ENCODE measurements at places on chromosomes 2 and 18. TPM values are rescaled to one million over a fixed set of nuclear protein-coding genes. Genes with fewer than 3 reads are reported as not detected.

The TPO gene
- total RNA-seq: not detected

The IKZF2 gene
- total RNA-seq: 44.9 TPM

The ANKRD23 gene
- total RNA-seq: 12.5 TPM

The KHK gene
- total RNA-seq: 3.3 TPM

The HOXD9 gene
- 1.1 TPM for total RNA-seq

The SIX2 gene
- total RNA-seq: 0.11 TPM

The CDH2 gene
- 45.0 TPM for total RNA-seq

The GAD1 gene
- 0.31 TPM for total RNA-seq

The STK11IP gene
- total RNA-seq: 47.7 TPM

GRCh38 chr18:36636237-36636817 is 192.5 kb downstream of the TPGS2 start:
- no peak for DNase-seq

GRCh38 chr2:42312106-42312505 is 48.9 kb downstream of the COX7A2L start:
- no peak for DNase-seq

GRCh38 chr18:58322464-58322863 is 278.4 kb downstream of the NEDD4L start:
- no peak for DNase-seq

DNA sequence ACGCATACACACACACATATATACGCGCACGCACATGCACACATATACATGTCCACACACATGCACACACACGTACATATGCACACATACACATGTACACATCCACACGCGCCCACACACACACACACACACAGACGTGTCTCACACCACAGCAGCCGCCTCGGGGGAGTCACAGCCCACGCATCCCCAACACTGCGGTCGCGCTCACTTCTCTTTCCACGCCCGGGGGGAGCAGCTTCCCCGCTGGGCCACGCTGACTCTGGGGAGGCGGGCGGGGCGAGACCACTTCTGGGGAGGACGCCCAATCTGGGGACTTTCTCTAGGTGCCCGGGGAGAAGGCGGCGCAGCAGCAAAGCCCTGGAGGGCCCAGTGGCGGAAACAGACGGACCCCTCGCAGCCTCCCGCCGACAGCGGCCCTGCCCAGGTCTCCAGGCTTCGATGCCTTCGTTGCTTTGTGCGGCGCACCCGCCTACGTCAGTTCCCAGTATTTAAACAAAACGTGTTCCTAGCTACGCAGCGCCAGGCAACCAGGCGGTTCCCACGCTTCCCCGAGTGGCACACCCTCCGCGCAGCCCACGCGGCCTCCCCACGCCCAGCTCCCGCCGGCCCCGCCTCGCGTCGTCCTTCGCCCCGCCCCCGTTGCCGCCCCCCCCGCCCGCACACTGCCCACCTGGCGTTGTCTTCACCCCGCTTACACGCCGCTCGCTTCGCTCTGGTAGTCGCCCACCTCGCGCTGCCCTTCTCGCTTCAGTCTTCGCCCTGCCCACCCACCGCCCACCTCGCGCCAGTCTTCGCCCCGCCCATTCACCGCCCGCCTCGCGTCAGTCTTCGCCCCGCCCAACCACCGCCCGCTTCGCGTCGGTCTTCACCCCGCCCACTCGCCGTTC is 810 bp upstream of the RBFA start:
- DNase-seq: no peak

GRCh38 chr2:177334940-177335543 is 57.5 kb upstream of the AGPS start:
- no peak for DNase-seq

GRCh38 chr18:80157708-80158343 is 48.8 kb downstream of the ADNP2 start:
- DNase-seq: no peak

GRCh38 chr2:134070281-134070741 is 183.6 kb upstream of the MGAT5 start:
- DNase-seq: no peak

DNA sequence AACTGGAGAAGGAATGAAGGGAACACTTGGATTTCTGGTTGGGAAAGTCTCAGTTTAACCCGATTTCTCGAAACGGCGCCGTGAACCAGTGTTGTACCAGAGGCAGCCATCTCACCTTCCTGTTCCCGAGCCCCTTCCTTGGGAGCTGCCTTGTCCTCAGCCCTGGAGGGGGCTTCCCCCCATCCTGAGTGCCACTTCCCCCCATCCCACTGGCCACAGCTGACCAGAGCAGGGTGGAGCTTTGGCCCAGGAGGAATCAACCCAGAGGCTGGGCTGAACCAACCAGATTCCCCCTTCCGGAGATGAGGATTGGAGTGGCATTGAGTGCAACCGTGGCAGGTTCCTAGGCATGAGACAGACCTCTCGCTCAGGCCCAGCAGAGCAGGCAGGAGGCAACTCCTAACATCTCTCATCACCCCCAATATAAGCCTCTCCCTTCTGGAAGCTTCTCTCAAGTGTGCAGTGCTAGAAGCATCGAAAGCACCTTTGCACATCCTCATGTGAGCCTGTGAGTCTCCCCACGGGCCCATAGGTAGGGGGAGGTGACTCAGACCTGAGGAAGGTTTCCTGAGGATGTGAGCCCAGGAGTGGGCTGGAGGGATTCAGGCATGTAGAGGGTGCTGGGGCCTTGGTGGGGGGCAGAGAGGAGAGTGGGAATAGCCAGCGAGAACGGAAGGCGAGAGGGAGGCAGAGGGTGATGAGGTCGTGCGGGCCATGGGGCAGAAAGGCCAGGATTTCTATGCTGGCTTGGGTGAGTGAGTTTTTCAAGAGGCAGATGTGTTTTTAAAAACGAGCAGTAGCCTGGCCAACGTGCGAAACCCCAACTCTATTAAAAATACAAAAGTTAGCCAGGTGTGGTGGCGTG is 11.9 kb downstream of the NGEF start:
- DNase-seq: peak; percentile 26

- no peak for DNase-seq
These were observed 35.2 kb upstream of the MLPH start for GRCh38 chr2:237451643-237452469.

- DNase-seq: no peak
These were observed 27.2 kb upstream of the RAPH1 start for GRCh38 chr2:203562268-203562667.

DNA sequence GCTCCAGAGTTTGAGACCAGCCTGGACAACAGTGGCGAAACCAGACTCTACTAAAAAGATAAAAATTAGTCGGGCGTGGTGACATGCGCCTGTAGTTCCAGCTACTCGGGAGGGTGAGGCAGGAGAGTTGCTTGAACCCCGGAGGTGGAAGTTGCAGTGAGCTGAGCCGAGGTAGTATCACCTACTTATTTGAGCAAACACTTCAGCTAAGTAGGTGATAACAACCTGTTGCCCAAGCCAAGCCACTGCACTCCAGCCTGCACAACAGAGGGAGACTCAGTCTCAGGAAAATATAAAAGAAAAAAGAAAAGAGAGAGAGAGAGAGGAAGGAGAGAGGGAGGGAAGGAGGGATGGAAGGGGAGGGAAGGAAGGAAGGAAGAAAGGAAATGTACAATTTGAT is 21.3 kb downstream of the FER1L5 start:
- no peak for DNase-seq

DNA sequence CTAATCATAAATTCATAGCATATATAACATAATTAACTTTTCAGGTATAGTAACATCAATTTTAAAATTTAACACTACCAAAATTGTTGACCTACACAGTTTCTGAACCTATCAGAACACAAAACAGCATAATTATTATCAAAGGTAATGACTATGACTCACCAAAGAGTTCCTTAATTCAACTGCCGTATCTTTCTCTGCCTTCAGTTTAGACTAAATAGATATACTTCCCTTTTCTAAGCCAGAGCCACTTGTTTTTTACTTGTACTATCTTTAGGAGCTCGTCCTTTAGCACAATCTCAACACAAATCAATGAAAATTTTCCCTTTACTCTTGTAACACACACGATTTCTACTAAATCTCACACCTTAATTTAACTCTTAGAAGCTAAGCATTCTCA is 54.4 kb downstream of the CCDC88A start:
- DNase-seq: no peak

DNA sequence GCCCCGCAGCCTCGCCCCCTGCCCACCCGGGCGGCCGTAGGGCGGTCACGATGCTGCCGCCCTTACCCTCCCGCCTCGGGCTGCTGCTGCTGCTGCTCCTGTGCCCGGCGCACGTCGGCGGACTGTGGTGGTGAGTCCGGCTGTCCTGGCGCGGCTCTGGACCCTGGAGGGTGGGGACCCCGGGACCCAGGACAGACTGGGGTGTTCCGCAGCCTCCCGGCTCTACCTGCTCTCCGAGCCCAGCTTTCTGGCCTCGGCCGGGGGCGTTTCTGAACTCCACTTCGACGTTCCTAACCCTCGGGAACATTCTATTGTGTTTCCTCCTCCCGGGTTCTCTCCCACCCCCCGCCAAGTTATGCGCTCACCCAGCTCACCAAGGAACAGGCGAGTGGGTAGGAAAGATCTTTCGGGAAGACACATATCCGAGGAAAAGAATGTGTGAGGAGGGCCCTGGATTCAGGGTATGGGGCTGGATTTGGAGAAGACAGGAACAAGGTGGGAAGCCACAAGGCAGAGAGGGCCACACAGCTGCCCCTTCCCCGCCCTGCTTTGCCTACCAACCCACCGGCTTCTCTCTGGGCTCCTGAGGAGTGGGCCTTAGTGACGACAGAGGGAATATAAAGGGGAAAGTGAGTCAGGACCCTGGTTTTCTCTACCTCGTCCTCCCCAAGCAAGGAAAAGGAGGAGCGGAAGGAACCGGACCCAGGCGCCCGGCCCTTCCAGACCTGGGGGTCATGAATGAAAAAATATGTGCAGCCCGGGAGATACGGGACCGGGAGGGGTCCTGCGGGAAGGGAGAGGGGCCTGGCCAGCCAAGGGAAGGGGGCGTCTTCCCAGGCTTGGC is 605 bp downstream of the WNT6 start:
- DNase-seq: no peak

GRCh38 chr18:78169174-78169864 is 810.3 kb upstream of the SALL3 start:
- no peak for DNase-seq

- DNase-seq: no peak
These were observed 238.8 kb downstream of the MBD5 start for GRCh38 chr2:148259674-148260073.

DNA sequence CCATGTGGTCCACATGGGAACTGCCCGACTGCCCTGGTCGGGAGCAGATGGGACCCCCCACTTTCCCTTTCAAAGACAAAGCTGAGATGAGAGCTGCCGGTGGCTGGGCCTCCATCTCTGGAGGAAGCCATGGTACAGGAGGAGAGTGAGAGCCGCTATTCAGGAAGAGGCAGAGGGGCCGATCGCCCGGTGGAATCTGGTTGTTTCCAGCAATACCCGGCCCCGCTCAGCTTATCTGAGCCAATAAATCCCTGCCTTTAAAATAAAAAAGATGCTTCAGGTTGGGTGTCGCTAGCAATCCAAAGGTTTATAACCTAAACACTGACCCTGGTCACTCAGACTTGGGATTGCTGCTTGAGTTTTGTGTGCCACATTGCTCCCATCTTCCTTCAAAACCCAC is 15.2 kb upstream of the B3GNT7 start:
- no peak for DNase-seq

GRCh38 chr2:123036300-123036699 is 988.8 kb upstream of the CNTNAP5 start:
- no peak for DNase-seq

DNA sequence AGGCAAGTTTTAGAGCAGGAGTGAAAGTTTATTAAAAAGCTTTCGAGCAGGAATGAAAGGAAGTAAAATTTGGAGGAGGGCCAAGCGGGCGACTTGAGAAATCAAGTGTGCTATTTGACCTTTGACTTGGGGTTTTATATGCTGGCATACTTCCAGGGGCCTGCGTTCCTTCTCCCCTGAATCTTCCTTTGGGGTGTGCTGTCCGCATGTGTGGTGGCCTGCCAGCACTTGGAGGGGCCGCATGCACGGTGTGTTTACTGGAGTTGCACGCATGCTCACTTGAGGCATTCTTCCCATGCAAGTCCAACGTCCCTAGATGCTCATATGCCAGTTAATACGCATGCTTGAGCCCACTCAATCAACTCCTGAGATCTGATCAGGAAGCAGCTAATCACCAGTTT is 78.3 kb upstream of the MAP4K4 start:
- no peak for DNase-seq

- DNase-seq: no peak
These were observed 8.8 kb downstream of the PLCL1 start for GRCh38 chr2:197813093-197813787.

Measured in mesothelial cell of epicardium (in vitro differentiated cells).